CD4-positive, alpha-beta T cell (primary cell): ENCODE measurements at places on chromosomes 11 and 22.

- no peak for DNase-seq
These were observed 55.5 kb downstream of the ABTB2 start for GRCh38 chr11:34302046-34302921.

- DNase-seq = no peak
These were observed 6.8 kb upstream of the CAT start for GRCh38 chr11:34431979-34432378.

GRCh38 chr11:68968306-68969250, 12.2 kb downstream of the MRGPRD start:
- no peak for DNase-seq

DNA sequence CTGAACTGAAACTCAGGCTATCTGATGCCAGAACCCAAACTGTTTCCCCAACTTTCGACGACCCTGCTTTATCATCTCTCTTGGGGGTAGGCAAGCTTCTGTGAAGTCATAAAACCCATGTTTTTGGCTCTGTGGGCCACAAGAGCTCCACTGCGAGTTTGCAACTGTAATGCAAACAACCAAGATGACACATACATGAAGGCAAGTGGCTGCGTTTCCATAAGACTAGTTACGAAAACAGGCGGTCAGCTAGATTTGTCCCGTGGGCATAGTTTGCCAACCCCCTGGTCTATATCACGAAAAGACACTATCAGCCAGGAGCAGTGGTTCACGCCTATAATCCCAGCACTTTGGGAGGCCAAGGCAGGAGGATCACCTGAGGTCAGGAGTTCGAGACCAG, 37.5 kb downstream of the TPST2 start:
- no peak for DNase-seq

- no peak for DNase-seq
These were observed 55.9 kb downstream of the KCNC1 start for GRCh38 chr11:17790453-17790852.

GRCh38 chr22:24430431-24431308, 3.3 kb downstream of the ADORA2A start:
- no peak for DNase-seq

- no peak for DNase-seq
These were observed 48.6 kb upstream of the OLFML1 start for GRCh38 chr11:7436657-7437056.

DNA sequence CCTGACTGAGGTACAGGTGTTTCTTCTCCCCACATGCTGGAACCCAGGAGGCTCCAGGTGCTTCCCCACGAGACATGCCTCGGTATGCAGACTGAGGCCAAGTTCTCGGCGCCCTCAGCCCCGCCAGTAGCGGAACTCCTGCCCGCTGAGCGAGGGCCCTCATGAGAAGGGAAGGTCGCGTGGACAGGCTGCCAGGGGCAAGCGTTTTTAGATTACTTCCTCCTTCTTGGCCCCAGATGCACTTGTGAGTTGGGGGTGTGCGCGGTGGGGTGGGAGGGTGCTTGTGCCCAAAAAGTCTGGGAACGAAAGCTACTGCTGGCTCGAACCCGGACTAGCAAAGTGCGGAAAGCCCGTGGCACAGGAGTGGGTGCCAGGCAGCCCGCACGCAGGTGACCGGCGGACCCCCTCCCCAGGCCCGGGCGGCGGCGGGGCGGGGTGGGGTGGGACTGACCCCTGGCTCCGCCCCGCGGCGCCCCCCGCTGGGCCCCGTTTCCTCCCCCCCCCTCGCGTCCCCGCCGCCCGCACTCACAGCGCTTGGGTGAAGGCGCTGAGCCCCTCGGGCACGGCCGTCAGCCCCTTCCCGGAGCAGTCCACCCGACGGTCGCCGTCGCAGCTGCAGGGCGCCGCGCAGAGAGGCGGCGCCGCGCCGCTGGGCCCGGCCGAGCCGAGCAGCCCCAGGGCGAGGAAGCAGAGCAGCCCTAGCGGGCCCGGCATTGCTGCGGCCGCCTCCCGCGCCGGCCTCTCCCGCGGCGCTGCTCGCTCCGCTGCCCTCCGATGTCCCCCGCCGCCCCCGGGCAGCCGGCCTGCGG, 797 bp downstream of the LGR4 start:
- no peak for DNase-seq

GRCh38 chr11:20159466-20160381, 551 bp downstream of the DBX1 start:
- no peak for DNase-seq

DNA sequence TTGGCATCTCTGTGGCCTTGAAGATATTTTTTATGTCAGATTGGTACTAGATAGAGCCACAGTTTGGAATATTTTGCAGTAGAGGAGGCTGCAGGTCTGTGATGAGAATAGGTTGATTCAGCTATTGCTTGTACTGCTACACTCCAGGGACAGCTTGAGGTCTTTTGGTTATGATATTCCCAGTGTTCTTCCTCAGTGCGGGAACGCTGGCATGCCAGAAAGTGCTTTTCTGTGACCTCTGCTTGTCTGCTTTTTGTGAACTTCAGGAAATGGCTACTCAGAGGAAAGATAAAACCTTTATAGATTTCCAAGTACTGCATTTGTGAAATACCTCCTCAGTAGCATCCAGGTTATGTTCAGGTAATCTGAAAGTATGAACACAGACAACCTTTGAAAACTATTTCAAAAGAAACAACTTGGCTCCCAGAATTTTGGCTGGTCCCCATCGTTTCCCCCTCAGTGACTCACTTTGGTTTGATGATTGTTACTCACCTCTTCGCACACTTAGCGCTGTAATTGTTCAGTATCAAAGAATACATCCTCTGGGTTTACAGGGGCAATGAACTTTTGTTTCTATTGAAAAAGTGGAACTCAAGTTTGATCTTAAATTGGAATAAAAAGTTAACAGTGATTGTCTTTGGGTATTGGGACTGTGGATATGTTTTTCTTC, 191.4 kb downstream of the HIPK3 start:
- no peak for DNase-seq

DNA sequence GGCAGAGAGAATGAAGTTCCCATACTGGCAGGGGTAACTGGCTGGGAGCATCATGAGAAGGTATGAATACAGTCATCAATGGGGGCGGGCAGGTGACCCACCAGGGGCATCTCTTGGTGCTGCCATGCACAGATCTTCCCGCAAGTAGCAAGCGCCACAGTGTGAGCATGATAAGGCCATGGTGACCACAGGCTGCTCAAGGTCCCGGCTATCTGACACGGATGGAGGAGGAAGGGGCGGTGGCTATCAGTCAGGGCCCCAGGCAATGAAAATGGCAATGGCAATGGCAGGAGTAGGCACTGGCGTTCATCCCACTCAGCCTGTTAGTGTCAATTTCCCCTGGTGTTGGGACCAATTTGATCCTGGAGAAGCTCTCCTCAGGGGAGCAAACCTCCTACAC, 21.6 kb downstream of the ASCL2 start:
- DNase-seq = no peak

- no peak for DNase-seq
These were observed at the start of gene FJX1 for GRCh38 chr11:35617687-35618496. TSS of gene FJX1 (plus strand) at chr11:35618460. CDS start at chr11:35618637, 177 bp downstream.

- DNase-seq = no peak
These were observed 20.9 kb upstream of the ARHGAP8 start for GRCh38 chr22:44731357-44731970.

DNA sequence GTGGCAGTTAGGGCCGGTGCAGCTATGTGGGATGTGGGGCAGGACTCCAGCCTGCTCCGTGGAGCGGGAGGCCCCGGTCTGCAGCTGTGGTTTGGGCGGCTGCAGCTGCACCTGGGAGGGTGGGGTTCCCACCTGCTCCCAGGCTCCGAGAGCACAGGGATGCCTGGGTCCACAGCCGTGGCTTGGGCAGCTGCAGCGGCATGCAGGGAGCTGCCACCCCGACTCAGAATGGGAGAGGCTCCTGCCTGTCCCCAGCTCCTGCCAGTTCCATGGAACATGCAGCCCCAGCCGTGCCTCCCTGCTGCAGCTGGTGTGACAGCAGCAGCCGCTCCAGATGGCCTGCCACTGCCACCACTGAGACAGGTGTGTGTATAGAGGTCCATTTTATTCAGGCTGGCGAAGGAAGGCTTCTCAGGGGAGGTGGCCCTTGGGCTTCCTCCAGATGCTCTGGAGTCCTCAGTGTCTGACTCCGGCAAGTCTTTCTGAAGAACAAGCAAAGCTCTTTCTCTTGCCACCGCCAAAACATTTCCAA, 21.8 kb upstream of the UPK3A start:
- no peak for DNase-seq

DNA sequence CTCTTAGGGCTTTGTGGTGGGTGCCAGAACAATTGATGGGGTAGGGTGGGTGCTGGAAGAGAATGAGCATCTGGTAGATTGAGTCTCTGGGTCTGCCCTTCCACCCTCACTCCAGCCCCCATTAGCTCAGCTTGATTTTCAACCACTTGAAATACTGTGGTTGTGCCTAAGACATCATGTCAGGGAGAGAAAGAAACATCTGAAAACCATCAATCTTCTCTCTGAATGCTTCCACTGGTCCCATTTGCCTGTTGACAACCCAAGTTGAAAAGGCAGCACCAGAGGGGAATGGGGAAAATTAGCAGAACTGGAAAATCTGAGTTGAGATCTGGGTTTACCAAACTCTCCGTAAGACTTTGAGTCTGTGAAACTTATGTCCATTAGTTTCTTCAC, 26.1 kb downstream of the CD44 start:
- DNase-seq = no peak

DNA sequence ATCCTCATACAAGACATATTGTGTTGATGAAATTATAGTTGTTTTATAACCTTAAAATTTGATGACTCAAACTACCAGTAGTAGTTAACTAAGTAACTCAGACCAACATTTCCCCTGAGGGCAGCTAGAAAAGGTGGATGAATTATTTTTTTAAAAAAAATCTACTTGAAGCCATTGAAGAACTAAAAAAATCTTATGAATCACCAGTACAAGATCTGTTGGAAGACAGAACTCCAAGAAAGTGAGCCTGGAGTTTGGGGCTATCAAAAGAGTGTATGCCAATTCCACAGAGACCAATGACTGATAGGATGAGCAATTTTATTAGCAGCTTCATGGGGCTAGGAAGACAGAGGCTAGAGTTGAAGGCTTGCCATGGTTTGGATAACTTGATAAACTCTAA, 72.4 kb downstream of the CYP2R1 start:
- no peak for DNase-seq

DNA sequence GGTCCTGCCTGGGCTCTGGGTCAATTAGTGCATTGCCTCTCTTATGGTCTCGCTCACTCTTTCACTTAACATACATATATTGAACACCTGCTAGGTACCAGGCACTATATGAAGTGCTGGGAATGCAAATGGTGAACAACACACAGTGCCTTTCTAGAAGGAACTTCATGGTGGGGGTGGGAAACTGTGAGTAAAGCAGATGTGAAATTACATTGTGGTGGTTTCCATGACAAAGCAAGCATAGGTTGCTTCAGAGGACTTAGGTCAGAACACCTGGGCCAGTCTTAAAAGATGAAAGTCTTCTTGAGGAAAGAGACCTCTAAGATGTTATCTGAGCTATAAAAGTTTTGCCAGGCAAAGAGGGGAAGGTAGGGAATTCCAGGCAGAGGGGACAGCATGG, 231.3 kb downstream of the BUD13 start:
- no peak for DNase-seq

DNA sequence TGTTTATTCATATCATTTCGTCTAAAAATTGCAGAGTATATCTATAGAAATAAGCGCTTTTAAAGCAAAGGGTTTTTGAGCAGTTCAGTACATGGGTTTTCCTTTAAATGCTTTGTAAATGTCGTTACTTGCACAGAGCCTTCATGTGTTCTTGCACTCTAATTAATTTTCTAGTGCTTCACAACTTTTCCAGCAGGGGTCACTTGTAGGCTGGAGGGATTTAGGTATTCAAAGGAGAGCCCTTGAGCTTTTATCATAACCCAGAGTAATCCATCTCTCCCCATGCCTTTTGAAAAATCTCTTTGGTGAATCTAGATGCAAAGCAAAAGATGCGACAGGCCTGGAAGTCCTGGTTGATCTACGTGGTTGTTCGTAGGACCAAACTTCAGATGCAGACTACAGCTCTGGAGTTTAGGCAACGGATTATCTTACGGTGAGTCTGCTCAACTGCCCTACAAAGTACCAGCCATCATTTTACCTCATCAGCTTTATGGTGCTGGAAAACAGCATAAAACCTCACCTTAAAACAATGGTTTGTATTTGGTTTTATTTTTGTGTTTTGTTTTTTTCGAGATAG, 60.4 kb downstream of the SFI1 start:
- DNase-seq = no peak

DNA sequence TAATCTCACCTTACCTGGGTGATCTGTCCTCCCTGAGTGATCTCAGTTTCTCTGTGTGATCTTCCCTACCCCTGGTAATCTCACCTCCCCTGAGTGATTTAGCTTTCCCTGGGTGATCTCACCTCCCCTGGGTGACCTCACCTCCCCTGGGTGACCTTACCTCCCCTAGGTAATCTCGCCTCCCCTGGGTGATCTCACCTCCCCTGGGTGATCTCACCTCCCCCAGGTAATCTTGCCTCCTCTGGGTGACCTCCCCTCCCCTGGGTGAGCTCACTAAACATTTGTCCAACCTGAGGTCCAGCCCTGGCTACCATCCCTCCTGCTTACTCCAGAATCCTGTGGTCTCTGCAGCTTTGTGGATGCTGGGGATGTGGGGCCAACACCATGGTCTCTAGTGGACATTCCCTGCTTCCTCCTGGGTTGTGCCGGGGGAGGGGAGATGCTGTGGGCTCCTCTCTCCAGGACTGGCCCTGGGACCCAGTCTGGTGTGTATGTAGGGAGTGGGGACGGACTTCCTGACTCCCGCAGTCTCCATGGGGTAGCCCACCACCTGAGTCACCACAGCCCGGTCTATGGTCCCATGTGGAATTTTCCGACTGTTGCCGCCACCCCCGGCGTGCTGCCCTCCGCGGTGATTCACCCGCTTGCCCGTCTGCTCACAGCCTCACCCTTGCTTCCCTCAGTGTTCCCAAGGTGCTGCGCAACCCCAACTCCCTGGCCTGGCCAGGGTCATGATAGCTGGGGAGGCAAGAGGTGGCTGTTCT, 9.9 kb downstream of the LSP1 start:
- DNase-seq = no peak

DNA sequence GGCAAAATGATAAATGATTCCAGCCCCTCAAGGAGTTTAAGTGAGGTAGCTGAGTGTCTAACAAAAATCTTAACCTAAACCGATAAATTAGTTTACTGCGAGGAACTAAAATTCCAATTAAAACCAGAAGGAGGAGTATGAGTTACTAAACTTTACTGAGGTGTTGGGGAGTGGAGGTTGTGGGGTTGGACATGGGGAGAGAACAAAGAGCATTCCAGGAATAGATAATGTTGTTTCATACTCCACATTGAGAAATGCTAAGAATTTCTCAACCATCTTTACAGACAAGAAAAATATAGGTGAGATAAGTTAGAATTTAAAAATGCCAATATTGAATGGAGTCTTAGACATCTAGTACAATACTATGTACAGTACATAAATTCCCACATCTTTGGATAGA, 488.6 kb downstream of the METTL15 start:
- DNase-seq = no peak

- no peak for DNase-seq
These were observed 3.8 kb downstream of the CEP57 start for GRCh38 chr11:95794086-95794485.

DNA sequence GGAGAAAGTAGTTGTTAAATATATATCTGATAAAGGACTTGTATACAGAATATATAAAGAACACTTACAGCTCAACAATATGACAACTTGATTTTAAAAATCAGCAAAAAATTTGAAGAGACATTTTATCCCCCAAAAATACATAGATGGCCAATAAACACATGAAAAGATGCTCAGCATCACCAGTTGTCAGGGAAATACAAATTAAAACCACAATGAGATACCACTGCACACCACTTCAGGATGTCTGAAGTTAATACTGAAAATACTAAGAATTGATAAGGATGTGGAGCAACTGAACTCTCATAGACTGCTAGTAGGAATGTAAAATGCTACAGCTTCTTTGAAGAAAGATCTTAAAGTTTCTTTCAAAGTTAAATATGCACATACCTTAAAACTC, 49.2 kb downstream of the KREMEN1 start:
- DNase-seq = no peak
